Stimulated activated CD8-positive, alpha-beta memory T cell treated with anti-CD3 and anti-CD28 coated beads, Interleukin-2, amount 100 ng/mL, for 1 hour (primary cell): ENCODE measurements at places on chromosomes 4 and X.

DNA sequence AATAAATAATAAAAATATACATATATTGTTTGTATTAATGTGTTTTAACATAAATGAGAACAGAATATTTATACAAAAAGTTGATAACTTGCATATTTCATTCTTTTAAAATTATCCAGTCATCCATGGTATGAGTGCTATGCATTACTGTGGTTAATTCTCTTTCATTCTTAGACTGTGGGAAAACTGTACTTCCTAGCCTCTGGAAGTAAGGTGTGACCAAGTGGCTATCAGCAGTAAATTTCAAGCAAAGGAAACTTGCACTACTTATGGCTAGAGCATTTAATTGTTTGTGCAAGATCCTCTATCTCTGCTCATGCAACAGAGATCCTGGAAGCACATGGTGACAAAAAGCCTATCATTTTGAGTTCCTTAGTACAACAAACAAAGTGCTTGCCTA, 1054.5 kb upstream of the PABPC4L start:
- DNase-seq, result no peak

DNA sequence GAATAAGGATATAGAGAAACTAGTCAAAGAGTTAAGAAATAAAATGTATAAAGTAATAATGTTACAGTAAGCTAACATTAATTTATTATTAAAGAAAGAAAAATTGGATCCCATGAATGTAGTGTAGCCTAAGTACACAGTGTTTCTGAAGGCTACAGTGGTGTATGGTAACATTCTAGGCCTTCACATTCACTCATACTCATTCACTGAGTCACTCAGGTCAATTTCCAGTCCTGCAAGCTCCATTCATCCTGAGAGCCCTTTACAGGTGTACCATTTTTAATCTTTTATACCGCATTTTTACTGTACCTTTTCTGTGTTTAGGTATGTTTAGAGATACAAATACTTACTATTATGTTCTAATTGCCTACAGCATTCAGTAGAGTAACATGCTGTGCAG, 120.6 kb upstream of the AGA start:
- no peak for DNase-seq

DNA sequence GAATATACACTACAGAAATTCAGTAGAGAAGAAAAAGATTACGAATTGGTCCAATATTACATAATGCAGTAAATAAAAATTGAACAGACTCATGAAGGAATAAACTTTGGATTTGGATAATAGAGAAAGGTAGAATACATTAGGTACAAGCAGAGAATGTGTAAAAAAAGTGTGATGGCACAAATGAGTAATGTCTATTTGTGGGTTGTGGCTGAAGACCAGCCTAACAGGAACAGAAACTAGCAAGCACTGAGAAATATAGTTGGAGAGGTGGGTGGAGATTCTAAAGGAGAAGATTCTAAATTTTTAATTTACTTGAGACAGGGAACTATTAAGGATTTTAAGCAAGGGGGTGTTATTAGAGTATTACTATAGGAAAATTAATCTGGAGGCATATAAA, 15.2 kb upstream of the CLOCK start:
- DNase-seq, result no peak

- DNase-seq, result no peak
Observed at GRCh38 chrX:23901060-23901459, 6.7 kb downstream of the APOO start.

DNA sequence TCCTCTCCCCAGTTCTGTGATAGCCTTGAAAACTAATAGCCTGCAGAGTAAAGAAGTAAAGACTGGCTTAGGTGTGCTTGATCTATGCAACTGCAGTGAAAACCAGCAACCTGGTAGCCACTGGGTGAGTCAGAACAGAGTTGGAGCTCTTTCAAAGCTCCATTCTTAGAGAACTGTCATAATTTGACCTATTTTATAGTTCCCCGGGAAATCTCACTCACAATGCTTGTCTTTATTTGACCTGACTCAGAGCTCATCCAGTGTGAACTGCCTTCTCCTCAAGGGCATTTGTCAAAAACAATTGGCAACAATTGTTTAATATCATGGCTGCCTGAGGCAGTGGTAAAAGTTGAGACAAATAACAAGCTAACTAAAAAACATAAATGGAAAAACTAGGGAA, 213.0 kb upstream of the NHS start:
- DNase-seq, result no peak

DNA sequence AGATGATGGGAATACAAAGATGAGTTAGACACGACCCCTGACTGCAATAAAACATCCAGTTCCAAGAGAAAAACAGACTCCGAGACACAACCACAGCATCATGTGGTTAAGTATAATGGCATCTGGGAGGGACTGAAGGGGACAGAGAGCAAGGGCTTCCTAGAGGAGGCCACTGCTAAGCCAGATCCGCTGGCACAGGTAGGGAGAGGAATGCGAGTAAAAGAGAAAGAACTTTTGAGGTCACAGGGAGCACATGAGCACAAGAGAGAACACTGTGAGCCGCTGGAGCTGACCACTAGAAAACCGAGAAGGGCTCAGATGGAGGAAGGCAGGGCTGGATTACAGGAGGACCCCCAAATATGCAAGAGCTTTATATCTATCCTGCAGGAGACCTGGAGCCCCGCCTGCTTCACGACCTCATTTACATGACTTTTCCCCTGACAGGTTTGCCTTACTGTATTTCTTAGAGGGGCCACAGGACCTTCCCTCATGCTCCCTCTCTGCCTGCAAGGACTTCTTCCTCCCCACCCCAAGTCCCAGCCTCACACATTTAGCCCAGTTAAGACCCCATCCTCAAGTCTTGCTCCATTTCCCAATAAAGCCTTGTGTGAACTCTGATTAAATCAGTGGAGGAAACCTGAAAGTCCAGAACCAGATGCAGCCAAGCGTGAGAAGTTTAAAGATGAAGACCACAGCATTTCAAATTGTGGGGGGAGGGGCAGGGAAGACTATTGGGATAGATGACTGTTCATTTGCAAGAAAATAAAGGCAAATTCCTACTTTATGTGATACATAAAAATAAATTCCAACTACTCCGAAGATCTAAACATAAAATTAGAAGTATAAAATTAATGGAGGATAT, 29.6 kb downstream of the MFAP3L start:
- DNase-seq, result no peak

DNA sequence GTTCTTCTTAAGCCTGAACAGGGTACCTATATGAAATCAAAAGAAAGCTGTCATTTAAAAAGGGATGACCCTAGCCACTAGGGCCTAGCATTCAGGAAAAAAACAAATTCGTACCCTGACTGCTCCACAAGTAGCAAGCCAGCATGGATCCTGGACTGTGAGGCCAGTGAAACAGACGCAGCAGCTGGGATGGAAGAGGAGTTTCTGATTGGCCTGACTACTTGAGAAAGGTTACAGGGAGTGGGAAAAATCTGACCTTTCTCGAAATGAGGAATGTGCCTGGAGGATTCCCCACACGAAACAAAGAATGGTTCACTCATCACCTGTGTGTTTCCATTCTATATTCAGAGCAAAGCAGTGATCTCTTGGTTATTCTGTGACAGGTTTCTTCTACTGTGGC, 87.6 kb upstream of the JADE1 start:
- DNase-seq, result no peak

- DNase-seq, result no peak
Observed at GRCh38 chrX:74259885-74260491, 44.0 kb upstream of the ZCCHC13 start.

DNA sequence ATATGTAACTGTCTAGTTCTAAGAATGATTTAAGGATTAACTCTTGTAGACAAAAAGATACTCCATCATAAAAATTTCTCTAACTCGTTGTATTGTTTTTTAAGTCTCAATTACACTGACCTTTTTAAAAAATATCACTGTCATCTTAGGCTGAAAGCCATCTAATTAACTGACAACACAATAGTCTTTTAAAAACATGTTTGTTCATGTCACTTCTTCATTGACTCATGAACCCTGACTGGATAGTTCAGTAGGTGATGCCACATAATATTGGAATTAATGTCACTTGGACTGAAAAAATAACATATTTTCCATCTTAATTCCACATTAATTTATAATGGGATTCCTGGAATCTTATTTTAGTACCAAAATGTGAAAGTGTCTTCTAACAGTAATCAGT, 179.3 kb downstream of the ADGRL3 start:
- no peak for DNase-seq

DNA sequence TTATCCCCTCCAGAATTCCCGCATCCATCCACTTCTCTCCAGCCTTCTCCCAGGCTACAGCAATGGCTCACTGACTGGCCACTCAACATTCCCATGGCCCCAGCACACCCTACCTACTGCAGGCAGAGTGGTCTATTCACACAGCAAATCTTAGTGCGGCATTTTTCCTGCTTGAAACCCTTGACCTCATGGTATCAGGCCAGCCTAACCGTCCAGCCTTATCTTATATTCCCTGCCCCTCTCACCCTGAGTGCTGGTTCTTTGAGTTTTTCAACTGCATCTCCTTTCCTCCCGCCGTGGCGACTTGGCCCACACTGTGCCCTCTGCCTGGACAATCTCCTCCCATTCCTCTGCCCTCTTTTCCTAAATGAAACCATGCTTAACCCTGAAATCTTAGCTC, 10.0 kb upstream of the S100G start:
- DNase-seq, result no peak

GRCh38 chrX:29299684-29300083, 712.4 kb downstream of the IL1RAPL1 start:
- DNase-seq, result no peak

DNA sequence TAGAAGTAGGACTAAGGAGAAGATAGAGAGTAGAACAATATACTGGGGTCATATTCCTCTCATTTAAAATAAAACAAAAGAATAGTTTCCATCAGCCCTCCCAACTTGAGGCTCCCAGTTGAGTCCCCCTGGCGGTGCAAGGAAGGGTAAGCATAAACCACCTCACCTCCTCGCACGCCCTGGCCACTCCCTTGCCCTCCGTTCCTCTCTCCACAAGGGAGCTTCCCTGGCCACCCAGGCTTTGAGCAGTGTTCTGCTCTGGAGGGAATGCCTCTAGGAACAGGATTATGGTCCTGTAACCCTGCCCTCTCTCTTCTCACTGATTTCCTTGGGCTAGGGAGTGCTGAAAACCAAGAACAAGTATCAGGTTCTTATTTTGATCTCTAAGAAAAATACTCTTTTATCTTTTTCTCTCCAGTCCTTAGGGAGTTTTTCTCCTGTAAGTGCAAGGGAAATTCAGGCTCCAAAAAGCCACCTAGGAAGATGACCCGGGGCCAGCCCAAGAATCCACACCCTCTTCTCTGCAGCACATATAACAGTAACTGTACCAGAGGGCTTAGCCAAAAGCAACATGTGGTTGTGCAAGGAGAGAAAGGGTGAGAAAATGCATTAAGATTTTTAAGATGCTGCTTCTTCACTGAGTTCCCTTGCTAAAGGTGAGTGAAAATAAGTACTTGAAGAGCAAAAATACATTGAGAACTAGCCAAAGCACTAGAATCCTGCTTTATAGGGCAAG, 69.9 kb downstream of the USP38 start:
- no peak for DNase-seq

DNA sequence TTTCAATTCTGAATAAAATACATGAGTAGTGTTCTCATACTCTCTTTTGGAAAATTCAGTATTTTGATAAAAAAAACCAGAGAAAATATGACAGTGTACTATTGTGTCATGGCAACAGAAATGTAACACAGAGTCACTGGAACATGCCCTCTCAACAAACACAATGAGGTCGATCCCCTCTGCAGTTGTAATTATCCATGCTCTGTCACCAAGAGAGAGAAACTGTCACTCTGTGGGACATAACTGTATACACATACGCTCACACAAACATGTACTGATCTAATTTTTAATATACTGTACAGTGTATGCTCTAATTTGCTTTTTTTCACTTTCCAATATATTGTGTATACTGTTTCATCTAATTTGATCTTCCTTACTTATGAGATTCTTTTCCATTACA, 1136.8 kb upstream of the TENM3 start:
- no peak for DNase-seq

DNA sequence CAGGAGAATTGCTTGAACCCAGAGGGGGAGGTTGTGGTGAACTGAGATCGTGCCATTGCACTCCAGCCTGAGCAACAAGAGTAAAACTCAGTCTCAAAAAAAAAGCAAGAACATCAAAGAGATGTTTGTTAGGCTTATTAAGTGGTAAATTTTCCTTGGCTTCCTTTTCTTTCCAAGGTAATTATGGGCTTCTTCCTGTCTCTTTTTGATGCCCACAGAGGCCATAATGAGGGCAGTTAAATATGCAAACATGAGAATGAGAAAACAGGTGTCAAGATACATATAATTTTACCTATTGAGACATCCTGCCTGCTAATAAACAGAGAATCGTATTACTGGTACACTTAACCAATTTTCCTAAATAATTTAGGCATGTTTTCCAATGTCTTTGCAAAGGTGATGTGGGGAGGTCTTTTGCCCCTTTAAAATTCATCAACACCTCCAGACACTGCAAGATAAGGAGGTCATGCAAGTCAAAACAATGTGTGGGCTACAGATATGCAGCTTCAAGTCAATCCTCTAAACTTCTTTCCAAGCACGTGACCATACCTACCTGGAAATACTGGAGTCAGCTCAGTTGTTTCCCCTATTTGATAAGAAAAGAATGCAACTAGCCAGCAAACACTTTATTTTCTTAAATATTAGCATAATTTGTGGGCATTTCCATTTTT, 2.7 kb downstream of the SLC39A8 start:
- DNase-seq, result no peak

- DNase-seq, result no peak
Observed at GRCh38 chrX:139924696-139925095, 8.2 kb downstream of the ATP11C start.

GRCh38 chr4:99610605-99611175, 36.1 kb downstream of the MTTP start:
- no peak for DNase-seq

DNA sequence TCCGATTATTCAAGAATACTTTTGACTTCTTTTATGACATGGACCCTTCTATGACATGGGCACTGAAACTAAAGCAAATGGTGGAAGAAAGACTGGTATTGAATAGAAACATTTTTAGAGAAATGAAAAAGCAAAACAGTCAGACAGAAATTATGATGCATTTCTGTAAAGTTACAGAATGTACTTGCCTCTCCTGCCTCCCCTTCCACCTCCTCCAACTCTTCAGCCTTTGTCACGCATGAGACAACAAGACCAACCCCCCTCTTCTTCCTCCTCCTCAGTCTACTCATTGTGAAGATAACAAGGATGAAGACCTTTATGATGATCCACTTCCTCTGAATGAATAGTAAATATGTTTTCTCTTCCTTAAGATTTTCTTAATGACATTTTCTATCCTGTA, 46.3 kb upstream of the HUWE1 start:
- DNase-seq, result no peak

DNA sequence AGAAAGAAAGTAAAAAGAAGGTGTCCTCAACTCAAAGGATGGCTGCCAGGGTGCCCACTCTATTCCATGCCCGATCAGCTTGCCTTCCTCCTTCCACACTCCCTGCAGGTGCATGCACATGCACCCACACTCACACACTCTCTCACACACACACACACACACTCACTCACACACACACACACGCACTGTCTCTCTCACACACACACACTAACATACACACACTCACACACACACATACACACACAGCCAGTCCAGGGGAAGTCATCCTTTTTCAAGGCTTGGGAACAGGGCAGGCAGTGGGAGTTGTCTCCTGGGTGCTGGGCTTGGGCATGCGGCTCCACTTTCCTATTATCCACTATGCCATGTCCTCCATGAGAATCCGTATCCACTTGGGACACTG, 50.4 kb downstream of the CRMP1 start:
- DNase-seq, result no peak
